ENCODE measurements at places on chromosomes 1 and 21.
A peak's percentile ranks its signal among the peaks of the same experiment; 100 is the strongest.

DNA sequence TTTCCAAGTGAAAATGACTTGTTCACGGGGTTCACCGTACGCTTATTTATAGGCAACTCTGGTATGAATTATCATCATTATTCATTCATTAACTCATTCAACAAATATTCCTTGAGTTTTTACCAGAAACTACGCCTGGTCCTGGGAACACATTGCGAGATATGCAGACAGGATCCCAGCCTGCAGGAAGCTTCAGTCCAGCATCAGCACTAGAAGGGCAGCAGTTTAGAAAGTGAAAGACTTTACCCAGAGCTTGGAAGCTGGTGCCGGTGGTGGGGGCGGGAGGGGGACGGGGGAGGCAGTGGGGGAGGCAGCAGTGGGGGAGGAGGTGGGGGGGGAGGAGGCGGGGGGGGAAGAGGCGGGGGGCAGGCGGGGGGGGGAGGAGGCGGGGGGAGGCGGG lies 55.9 kb downstream of the SETD4 start:
- DNase-seq, result no peak

GRCh38 chr1:22318279-22318981 lies 133.2 kb upstream of the ZBTB40 start:
- peak; percentile 71 for DNase-seq

GRCh38 chr1:220798338-220798737 lies 11.6 kb downstream of the MTARC1 start:
- no peak for DNase-seq

DNA sequence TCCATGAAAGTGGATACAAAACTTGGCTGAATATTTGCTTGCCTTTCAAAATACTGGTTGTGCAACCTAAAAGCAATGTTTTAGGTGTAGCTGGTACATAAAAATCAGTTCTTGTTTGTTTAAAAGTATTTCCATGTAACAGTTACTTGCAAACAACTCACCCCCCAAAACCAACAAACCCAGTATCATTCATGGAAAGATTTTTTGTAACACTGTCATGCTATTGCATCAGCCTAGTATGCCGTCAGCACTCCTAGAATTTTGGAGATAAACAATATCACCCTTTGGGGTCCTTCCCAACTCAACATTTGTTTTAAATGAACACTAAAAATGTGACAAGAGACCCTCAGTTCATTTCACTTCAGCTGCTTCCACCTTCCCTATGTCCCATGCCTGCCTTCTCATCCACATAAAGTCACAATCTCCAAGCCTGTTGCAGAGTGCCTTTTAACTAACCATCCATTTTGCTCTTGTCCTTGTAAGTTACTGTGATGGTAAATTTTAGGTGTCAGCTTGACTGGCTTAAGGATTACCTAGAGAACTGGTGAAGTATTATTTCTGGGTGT lies 425.3 kb downstream of the DUSP10 start:
- no peak for DNase-seq

DNA sequence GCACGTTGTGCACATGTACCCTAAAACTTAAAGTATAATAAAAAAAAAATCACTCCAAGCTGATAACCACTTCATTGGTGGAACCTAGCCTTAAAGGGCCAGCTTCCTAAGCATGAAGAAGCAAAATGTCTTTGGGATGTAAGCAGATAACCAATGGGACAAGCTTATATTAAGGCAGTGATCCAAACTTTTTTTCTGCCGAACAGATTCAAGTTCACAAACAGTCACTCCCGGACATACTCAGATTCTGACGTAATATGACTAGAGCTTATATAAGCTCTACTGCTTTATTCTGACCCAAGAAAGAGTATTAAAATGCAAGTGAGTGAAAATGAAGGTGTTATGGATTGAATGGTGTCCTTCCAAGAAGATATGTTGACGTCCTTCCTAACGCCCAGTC lies 44.9 kb upstream of the HIVEP3 start:
- no peak for DNase-seq

DNA sequence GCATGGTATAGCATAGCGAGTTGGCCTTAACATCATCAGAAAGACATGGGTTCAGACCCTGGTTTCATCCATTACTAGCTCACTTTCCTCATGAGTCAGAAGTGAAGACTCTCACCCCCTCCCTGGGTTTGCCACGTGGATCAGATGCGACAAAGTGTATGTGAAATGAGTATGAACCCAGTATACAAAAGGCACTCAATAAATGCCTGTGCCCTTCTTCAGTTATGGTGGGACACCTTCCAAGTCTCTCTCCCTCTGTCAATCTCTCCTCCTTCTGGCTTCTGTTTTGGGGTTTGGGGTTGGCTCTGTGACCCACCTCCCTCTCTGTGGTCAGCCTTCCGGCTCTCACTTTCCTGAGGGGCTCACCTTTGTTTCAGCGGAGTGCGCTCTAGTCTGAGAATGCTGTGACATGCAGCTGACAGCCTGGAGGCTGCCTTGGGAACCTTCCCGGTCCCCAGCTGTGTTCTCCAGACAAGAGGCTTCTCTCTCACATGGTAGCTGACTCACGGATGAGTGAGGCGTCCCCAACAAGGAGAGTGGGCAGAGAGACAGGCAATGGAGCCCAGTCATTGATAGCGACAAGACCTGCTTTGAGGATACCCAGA lies 155.0 kb upstream of the EDN2 start:
- DNase-seq, result peak; percentile 73

DNA sequence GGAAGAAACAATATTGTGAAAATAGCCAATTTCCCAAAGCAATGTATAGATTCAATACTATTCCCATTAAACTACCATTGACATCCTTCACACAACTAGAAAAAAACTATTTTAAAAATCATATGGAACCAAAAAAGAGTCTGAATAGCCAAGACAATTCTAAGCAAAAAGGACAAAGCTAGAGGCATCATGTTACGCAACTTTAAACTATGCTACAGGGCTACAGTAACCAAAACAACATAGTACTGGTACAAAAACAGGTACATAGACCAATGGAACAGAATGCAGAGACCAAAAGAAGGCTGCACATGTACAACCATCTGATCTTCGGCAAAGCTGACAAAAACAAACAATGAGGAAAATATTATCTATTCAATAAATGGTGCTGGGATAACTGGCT lies 233.3 kb upstream of the TMPRSS15 start:
- DNase-seq, result no peak

GRCh38 chr1:3611170-3612019 lies at the start of gene MEGF6:
Gene MEGF6, minus strand, starts transcription at chr1:3611508. Its CDS starts 240 bp downstream, at chr1:3611268.
- DNase-seq, result no peak

DNA sequence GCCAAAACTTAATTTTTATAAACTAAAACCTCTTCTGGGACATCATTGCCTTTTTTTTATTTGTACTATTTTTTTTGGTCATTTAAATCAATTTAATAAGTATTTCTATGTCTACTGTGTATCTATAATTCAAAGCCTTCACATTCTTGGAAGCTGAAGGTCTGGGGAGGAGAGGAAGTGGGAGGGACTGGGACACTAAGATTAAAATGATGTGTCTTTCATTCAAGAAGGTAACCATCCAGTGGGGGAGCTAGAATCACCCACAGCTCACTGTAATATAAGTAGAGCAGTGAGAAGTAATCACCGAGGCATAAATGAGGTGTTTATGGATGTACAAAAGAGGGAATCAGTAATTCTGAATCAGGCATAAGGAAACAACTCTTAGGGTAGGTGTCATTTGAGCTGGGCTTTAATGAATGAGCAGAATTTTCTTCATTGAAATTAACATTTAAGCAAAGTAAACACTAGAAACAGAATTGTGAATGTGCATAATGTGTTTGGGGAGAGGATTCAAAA lies 52.8 kb downstream of the PTGER3 start:
- DNase-seq, result no peak

DNA sequence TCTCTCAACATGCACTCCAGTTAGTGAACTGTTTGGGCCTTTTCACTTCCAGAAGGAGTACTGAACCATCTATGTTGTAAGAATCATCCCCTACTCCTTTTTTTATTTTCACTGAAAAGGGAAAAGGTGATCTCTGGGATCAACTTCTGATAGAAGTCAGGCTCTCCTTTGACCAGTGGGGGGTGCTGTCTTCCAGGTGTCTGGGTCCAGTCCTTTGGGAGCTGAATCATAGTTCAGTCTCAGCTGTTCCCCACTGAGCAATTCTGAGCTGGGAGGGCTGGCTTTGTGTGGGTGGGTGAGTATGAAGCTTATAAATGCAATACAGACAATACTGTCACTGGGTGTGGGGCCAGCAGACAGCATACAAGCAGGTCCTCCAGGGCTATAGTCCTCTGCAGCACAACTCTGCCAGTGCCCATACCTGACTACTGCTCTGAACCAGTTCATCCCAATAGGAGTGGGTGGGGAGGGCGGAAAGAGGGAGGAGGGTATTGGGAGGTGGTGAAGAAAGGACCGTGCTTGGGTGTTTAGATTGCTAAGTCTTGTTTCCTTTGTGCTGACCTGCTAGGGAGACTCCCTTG lies 12.5 kb upstream of the SARS1 start:
- peak; percentile 84 for DNase-seq

DNA sequence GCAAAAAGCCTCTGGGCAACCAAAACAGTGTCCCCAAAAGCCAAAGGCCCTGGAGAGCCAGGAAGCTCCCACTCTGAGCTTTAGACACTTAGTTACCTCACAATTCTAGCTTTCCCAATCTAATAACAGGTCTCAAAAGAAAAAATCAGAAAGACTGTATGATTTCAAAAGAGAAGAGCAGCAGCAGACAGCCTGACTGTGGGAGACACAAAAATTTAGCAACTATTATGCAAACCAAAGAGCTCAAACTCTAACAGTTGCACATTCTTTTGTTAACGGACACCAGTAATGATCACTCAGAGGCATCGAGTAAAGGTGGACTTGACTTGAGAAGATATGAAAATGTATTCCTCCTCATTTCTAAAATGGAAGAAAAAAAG lies 160.1 kb downstream of the SLC45A1 start:
- DNase-seq, result no peak

DNA sequence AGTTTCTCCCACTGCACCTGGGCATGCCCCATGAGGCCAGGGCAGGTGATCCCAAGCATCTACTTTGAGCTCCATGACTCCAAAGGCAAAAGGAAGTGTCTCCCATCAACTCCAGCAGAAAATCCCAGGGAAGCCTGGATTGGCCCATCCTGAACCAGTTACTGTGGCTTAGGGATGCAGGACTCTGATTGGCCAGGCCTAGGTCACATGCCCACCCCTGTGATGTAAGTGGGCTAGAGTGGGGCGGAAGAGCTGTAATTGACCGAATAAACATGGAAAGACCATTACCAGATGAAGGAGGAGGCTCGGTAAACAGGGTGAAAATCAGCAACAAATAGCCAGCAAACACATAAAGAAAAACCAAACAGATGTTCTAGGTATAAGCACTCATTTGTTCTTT lies 45.2 kb downstream of the MATN1 start:
- DNase-seq, result no peak

DNA sequence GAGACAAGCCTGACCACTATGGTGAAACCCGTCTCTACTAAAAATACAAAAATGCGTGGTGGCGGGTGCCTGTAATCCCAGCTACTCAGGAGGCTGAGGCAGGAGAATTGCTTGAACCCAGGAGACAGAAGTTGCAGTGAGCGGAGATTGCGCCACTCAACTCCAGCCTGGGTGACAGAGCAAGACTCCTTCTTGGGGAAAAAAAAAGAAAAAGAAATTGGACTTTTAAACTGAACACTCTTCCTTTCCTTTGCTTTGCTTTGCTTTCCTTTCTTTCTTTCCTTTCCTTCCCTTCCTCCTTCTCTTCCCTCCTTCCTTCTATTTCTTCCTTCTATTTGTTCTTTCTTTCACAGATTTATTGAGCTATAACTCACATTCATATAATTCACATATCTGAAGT lies 43.3 kb upstream of the PUM1 start:
- no peak for DNase-seq

DNA sequence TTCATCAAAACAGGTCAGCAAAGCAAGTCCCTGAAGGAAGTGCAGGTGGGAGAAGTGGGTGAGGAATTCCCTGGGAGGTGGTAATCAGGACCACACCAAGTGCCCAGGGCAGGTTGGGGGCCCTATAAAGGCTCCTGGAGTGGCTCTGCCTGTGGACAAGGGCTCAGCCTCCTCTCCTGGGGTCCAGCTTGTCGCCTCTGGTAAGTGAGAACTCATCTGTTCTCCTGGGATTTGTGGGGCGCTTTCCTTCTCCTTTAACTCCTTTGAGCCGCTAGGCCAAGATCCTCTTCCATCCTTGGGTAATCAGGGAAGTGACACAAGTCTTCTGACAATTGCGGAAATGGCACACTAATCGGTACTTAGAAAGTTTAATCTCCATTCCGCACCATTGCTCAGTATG lies at the start of gene SPRR4:
SPRR4 (plus strand) TSS at position 154 of the 400 bp plus-strand sequence. CDS start 1,243 bp downstream, outside the sequence.
- DNase-seq, result no peak

DNA sequence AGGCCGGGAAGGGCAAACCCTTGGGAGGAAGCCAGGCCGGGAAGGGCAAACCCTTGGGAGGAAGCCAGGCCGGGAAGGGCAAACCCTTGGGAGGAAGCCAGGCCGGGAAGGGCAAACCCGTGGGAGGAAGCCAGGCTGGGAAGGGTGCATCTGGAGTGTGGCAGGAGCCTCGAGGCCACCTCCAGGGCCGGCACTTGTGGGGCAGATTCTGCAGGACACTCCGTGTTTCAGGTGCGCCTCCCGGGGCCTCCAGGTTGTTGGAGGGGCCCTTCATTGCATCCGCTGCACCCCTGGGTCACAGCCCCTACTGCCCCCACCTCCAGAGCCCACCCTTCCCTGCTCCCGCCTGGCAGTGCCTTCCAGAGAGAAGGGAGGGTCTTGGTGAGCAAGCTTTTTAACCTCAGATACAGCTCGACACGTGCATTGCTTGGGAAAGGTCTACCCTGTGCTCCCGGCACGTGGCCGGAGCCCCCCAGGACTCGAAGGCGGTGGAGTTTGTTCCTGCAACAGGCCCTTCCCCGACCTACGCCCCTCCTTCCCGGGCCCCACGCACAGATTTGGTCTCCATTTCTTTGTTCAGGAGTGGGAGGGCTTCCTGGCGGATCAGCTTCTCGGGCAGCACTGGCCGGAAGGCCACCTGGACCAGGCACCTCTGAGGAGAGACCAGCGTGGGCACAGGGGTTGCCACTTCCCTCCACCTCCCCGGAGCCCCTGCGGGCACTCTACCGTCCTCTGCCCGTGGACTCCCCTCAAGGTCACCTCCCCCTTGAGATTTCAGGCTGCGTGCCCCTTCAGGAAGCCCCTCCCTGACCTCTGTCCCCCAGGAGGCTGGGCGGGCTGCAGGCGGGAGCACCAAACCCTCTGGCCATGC lies 9.4 kb upstream of the TMEM52 start:
- no peak for DNase-seq

GRCh38 chr1:222057162-222057561 lies 315.3 kb upstream of the DUSP10 start:
- DNase-seq, result no peak

- DNase-seq, result no peak
Measured at GRCh38 chr1:214272964-214273533, 7.9 kb upstream of the SMYD2 start.

GRCh38 chr1:10877894-10878293 lies 81.4 kb upstream of the CASZ1 start:
- no peak for DNase-seq

DNA sequence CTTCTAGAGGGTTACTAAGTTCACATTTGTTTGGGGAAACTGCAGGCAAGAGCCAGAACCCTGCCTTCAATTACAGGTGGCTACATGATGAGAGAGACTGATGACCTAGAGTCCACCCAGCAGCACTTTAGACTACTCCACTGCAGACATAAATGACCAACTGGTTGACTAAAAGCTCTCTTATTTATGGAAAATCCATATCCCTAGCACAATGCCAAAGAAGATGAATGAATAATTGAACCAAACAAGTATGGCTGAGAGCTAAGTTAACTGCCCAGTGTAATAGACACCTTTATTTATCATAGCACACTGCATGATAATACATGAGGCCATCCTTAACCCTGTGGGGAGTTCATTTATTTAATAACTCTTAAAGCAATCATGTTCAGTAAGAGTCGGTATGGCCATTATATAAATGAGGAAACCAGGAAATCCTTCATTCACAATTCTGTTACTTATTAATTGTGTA lies 60.4 kb downstream of the IL12RB2 start:
- DNase-seq, result no peak
